ENCODE measurements at places on chromosomes 11 and 22. TPM values are rescaled to one million over a fixed set of nuclear protein-coding genes. Genes with fewer than 3 reads are reported as not detected.

Gene CDHR5
- not detected for total RNA-seq

Gene CFAP300
- total RNA-seq: not detected

Gene SCGB2A2
- total RNA-seq: not detected

Gene MFRP
- total RNA-seq: not detected

Gene ARHGEF17
- total RNA-seq: 48.4 TPM

Gene UCP3
- total RNA-seq: 0.22 TPM

Measured in dermis lymphatic vessel endothelial cell (primary cell).